ENCODE measurements at places on chromosomes 2 and 18.

- DNase-seq, result no peak
Measured at GRCh38 chr2:24898122-24899109, 21.6 kb downstream of the ADCY3 start.

GRCh38 chr2:154620471-154620870 lies 78.0 kb upstream of the KCNJ3 start:
- DNase-seq, result no peak

DNA sequence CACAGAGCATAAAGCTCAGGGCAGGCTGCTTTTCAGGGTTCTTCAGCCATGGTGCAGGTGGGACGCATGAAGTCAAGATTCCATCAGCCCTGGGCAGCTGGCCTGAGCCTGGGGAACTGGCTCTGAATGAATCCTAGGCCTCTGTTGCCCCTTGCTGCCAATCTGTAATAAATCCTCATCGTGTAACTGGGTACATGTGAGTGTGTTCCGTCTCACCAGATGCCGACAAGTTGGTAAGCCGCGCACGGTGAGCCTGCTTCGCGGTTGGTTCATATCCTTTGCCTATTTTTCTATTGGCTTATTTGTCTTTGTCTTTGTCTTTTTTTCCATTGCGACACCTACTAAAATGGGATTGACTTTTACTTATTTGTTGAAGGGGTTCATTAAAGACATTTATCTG lies 27.7 kb downstream of the B3GNT7 start:
- no peak for DNase-seq

- DNase-seq, result no peak
Measured at GRCh38 chr2:6951046-6951445, 33.8 kb downstream of the RNF144A start.

- no peak for DNase-seq
Measured at GRCh38 chr2:71596011-71596410, 142.7 kb downstream of the DYSF start.

DNA sequence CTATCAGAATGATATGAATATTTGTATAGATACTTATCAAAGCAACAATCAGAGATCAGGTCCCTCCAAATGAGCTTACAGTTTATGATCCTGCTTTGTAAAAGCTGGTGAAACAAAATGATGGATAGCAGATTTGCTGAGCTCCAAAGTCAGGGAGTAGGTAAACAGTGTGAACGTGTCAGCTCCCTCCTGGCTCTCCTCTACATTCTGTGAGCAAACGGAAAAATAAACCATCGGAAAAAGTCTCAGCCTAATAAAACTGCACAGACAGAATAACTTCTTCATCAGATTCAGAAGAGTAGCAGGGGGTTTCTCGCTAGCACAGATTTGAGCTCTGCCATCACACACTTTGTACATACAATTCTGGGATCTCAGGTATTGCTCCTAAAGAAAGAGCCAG lies 51.3 kb downstream of the BCL11A start:
- DNase-seq, result no peak

DNA sequence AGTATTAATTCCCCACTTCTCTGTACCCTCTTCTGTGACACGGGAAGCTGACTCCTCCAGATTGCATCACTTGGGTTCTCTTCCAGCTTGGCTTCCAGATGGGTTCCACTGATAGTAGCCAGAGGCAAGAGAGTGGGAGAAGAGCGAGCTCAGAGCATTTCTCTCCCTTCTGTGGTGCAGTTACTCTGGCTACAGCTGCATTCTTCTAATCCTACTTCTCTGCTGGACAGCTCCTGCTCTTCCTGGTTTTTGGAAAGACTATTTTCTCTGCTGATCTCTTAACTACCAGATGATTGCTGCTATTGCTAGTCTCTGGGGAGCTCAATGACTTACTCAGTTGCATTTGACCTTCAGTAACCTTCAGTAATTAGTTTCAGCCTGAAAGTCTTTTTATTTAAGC lies 187.5 kb upstream of the MAP2 start:
- DNase-seq, result no peak

- DNase-seq, result no peak
Measured at GRCh38 chr2:19690429-19690828, 211.4 kb downstream of the TTC32 start.

- DNase-seq, result no peak
Measured at GRCh38 chr2:99481527-99481926, 8.3 kb downstream of the REV1 start.

DNA sequence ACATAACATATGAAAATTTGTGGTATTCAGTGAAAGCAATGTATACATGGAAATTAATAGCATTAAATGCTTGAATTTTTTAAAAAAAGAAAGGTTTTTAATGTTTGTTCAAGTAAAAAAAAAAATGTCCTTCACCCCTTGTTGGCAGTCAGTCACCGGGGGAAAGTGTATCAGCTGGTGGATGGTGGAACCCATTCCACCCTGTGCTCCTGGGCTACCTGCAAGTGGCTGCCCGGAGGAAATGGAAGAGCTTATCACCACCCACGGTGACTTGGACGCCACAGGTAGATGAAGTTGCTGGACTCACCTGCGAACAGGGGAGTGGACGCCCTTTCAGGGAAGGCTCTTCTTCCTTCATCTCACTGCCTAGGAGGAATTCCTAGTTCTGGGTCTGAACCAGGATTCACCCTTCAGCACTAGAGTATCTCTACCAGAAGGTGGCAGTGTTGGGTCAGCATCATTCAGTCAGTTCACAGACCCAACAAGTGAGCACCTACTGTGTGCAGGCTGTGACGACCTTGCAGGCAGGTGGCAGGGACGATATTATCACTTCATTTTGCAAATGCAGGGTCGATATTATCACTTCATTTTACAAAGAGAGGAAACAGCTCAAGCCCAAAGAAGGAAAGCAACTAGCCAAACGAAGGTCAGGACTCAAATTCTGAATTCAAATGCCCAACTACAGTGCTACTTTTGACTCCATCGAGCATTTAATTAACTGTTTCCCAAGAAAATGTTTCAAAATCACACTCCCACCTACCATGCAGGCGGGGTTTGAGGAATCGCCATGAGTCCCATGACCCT lies 35.8 kb downstream of the CIB4 start:
- no peak for DNase-seq

- DNase-seq, result no peak
Measured at GRCh38 chr2:229910832-229911412, 10.9 kb downstream of the TRIP12 start.

DNA sequence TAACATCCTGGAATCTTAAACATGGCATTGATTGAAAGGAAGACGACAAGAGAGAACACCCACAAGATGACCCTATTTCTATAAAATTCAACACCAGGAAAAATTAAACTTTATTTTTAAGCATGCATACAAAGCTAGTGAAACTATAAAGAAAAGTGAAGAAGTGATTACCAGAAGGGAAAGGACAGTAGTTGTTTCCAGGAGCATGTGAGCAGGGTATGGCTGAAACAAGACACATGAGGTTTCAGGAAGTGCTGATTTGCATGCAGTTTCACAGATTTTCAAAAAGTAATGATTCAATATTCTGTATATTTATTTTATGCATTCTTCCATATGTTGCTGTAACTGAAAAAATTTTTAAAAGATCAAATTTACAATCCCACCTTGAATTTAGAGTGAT lies 24.6 kb upstream of the DAW1 start:
- DNase-seq, result no peak

- no peak for DNase-seq
Measured at GRCh38 chr2:26469092-26469710, 8.7 kb downstream of the OTOF start.

DNA sequence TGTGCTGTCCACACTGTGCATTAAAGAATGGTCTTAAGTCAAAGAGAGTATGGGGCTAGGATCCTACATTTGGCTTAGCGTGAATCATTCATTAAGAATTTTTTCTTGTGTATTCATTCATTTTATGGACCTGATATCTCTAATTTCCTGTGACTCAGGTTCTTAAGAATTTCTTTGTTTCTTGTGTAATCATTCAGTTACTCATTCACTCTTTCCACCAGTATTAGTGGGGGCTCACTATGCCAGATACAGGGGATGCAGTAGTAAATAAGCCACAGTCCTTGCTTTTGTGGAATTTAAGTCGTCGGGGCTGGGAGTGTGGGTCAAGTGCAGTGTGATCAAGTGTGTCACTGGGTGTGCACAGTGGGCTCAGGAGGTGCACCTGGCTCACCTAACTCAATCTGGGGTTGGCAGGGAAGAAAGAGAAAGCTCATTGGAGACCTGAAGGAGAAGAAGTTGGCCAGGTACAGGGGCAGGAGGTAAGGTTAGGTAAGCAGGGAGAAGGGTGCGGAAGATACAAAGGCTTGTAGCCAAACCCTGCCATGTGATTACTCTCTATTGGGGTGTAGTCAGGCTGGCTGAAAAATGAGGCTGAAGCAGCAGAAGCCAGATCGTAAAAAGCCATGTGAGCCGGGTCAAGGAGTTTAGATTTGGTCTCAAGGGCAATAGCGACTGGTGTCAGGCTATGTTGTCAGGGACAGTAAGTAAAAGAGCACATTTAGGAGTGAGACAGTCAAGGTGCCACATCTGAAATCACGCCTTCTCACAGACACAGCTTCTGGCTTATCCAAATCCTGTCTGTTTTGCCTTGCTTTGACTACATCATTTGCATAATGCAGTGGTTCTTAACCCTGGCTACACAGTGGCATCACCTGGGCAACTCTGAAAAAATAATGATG lies 67.2 kb downstream of the KCTD1 start:
- peak; percentile 81 for DNase-seq

DNA sequence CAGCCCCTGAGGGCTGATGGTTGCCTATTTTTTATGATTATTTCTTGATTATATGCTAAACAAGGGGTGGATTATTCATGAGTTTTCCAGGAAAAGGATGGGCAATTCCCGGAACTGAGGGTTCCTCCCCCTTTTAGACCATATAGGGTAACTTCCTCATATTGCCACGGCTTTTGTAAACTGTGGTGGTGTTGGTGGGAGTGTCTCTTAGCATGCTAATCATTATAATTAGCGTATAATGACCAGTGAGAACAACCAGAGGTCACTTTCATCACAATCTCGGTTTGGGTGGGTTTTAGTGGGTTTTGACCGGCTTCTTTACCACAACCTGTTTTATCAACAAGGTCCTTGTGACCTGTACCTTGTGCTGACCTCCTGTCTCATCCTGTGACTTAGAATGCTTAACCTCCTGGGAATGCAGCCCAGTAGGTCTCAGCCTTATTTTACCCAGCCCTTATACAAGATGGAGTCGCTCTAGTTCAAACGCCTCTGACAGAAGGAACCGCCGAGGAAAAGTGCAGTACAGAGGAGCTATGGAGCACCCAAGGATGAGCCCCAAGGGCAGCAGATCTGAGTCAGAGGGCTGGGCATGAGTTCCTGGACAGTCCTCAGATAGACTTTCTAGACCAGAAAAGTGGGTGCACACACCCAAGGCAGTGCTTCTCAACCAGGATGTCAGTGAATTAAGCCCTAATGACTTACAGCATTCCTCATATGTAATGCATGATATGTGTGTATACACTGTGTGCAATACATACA lies 37.1 kb upstream of the ASAP2 start:
- DNase-seq, result no peak

DNA sequence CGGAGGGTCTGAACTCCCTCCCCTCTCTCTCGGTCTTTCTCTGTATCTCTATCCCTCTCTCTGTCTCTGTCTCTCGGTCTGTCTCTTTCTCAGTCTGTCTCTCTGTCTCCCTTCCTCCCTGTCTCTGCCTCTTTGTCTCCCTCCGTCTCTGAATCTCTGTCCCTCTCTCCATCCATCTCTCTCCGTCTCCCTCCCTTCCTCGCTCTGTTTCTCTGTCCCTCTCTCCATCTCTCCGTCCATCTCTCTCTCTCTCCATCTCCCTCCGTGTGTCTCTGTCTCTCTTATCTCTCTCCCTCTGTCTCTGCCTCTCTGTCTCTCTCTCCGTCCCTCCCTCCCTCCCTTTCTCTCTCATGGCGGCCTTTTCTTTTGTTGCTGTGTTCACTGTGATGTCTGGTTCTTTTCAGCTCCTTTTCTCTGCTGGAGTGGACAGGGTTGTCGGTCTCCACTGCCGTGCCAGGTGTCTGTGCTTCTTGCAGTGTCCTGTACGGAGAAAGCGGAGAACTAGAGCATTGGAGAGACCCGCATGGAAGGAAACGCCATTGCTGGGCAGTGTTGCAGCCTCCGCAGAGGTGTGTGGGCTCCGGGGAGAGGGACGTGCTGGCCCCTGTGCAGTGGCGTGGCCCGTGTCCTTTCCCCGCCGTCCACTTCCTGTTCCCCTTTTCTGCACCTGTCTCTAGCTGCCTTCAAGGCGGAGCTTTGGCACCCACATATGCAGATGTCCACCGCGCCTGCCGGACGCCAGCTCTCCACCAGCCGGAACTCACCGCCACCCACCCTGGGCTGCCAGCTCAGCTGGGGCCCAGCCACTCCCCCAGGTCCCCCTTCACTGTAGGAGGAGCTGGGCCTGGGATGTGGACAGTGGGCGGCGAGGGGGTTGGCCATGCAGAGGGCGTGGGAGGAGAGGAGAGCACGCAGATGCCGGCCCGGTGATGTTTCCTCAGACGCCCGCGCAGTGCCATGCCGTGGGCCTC lies 113.1 kb downstream of the NFATC1 start:
- no peak for DNase-seq

GRCh38 chr2:197710424-197711042 lies 5.4 kb downstream of the MARS2 start:
- no peak for DNase-seq

DNA sequence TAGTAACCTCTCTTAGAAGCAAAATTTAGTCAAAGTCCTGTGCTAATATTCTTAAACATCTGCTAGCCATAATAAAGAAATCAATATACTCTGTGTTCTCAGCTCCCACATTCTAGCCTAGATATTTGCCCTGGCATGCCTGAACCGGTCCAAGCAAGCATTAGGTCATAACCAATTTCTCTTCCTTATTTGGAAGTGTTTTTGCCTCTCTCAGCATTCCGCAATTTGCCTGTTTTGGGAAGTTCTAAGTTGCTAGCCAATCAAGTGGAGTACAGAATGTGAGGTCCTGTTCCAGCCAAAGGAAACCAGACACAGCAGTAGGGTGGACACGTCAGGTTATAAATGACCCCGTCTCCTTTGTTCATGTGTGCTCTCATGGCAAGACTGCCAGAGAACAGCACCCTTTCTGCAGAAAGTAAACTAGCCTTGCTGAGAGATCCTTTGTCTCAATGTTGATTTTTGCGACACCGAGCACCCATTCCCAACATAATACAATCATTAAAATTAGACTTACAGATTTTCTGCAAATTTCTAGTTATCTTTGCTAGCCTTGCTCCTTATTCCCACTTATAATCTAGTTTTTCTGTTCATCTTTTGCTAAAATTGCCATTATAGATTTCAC lies 13.0 kb upstream of the SULT1C4 start:
- DNase-seq, result no peak

GRCh38 chr2:112924821-112925220 lies 13.9 kb downstream of the IL37 start:
- DNase-seq, result no peak

- DNase-seq, result no peak
Measured at GRCh38 chr2:208179028-208179609, 10.7 kb downstream of the C2orf80 start.
